ENCODE measurements at places on chromosomes 1 and 21.

DNA sequence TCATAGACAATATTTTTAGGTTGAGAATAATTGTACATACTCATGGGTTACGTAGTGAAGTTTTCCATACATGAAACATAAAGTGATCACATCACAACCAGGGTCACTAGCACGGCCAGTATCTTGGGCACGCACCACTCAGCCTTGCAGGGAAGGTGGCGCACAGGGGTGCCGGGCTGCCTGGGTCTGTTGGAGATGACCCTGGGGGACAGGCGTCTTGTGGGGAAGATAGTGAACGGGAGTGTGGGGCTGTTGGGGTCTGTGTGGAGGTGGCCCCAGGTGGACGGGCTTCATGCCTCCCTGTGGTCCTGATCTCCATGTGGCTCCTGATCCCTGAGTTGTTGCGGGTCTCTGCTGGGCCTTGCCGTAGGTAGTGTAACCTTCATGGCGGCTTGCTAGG is 38.3 kb upstream of the PRSS38 start:
- no peak for DNase-seq

DNA sequence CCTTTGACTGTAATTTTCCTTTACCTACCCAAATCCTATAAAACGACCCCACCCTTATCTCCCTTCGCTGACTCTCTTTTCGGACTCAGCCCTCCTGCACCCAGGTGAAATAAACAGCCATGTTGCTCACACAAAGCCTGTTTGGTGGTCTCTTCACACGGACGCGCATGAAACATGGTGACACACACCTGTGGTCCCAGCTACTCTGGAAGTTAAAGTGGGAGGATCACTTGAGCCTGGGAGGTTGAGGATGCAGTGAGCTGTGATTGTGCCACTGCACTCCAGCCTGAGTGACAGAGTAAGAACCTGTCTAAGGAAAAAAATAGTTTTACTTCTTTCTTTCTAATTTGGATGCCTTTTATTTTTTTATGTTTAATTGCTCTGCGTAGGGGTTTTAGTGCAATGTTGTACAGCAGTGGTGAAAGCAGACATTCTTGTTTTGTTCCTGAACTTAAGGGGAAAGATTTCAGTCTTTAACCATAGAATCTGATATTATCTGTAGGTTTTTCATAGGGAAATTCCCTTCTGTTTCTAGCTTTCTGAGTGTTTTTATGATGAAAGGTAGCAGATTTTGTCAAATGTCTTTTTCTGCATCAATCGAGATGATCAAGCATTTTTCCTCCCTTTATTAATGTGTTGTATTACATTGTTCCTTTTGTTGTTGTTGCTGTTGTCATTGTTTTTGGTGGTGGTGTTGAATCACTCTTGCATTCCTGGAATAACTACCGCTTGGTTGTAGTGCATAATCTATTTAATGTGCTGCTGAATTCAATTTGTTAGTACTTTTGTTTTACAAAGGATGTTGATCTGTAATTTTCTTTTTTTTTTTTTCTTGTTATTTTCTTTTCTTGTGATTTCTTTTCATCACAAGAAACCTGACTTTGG is 497.4 kb downstream of the DISC1 start:
- DNase-seq = no peak

DNA sequence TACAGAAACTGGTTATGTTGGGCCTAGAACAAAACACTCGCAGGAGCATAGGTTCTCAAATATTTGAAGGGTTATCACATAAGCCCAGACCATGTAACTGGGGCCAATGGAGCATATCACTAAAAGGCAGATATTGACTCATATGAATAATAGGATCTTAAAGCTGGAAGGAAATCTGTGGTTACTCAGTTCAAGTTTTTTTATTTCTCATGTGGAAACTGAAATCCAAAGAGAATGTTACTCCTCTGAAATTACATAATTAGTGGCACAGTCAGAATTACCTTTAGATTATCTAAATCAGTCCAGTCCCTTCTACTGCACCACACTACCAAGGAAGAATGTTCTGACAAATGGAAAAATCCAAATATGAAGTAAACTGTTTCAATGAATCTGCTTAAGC is 12.0 kb downstream of the SLAMF8 start:
- DNase-seq = no peak

GRCh38 chr1:9363061-9363471 is 70.4 kb downstream of the SPSB1 start:
- no peak for DNase-seq

DNA sequence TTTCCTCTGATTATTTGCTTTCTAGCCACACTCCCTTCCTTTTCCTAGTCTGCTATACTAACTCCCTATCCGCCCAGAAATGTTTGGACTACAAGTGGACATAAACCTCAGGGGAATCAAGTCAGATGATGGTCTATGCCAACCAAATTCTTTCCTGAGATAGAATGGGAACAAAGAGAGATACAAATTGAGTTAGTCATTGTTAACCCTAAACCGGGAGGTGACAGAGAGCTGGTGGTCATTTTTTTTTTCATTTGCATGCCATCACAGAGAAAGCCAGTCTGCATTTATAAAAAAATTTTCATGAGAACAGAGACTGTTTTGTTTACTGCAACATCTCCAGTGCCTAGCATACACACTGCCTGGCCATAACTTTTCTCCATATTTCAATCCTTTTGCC is 35.0 kb downstream of the MYSM1 start:
- DNase-seq = no peak

DNA sequence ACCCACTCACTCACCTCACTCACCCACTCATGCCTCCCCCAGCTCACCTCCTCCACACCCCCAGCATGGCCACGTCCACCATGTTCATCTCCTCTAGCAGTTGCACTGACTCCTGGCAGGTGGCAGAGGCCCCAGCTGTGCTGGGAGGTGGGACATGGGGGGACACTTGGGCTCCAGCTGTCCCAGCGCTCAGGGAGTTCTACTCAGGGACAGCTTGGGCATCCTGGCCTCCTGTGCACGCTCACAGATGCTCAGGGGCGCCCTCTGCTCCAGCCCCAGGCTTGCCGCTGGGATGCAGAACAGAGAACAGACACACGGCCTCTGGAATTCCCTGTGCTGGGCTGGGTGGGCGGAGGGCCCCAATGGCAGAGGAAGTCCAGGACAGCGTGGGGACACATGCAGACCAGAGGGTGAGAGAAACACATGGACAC is 5.2 kb downstream of the KRTAP10-8 start:
- no peak for DNase-seq

- no peak for DNase-seq
Observed at GRCh38 chr1:37481289-37482003, 7.1 kb downstream of the ZC3H12A start.
